ENCODE measurements at places on chromosomes 1 and 21.

GRCh38 chr1:41532206-41532975, 47.9 kb upstream of the EDN2 start:
- DNase-seq, result no peak

GRCh38 chr1:115794976-115795639, 26.6 kb upstream of the CASQ2 start:
- DNase-seq, result no peak

GRCh38 chr1:70358921-70359564, 4.5 kb upstream of the ANKRD13C start:
- DNase-seq, result no peak

GRCh38 chr1:94006604-94007003, 97.4 kb upstream of the GCLM start:
- no peak for DNase-seq

GRCh38 chr1:85992791-85993190, 163.8 kb downstream of the COL24A1 start:
- DNase-seq, result no peak

GRCh38 chr1:17723684-17724083, 31.4 kb upstream of the ACTL8 start:
- DNase-seq, result no peak

DNA sequence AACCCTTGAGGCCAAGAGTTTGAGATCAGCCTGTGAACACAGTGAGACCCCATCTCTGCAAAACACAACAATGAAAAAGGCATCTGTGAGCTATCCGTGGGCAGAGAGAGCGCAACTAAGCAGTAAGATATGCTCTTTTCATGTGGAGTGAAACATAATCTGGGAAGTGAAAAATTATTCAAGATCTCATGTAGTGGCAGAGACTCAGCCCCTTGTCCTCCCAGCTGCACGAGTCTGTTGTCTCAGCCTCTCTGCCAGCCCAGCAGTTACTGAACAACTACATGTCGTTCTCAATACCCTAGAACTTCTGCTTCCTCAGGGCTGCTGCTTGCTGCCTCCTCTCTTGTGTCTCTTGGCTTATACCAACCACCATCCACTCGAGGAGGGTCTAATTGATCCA, 61.3 kb upstream of the WDR26 start:
- DNase-seq, result no peak

DNA sequence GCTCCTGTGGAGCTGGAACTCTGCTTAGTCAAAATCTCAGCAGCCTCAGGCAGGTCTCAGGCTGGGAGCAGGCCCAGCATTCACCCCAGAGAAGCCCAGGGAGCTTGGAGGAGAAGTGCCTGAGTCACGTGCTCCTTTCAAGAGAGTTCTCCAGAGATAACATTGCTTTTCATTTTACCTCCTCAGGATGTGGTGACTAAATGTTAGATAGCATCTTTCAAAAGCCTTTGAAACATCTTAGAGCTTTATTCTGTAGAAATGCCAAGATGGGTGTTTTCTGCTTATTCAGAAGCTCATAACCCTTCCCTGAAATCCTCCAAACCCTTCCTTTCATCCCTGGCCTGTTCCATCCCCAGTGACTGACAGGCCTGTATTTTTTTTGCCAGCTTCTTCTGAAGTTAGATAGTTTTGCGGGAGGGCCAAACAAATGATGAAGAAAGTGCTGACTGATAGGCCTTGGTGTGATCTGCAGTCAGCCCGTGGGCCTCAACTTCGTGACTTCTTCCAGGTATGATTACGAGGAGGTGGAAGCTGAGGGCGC, 58.0 kb downstream of the PGM1 start:
- no peak for DNase-seq

DNA sequence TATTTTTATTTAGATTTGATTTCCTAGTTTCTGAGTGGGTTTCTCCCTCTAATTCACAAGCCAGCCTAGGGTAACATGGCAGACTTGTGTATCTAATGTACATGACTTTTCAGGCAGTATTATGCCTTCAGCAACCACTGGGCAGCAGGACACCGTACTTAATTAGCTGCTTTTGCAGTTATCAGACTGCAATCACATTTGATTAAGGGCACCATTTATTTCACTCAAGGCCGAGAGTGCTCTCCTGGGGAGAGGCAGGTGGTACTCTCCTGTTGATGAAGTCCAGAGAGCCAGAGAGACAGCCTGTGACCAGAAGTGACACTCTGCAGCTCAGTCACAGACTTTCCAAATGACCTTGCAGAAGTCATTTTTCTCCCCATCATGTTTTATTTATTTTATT, 18.7 kb downstream of the CYYR1 start:
- DNase-seq, result no peak

DNA sequence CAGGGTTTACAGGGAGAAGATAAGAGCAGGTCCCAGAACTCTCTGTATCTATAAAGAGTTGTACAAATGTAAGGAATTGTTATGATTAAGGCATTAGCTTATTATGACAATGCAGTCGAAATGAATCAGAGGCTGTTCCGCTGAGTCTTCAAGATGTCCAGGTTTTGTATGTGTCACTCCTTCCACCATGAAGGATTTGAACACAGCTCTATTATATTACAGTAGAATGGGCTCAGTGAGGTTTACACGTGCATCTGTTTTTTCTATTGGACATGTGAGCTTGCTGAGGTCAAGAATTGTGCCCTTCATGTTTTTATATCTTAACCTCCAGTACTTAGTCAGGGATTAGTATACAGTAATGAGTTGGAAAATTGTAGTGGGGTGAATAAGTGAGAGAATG, 86.3 kb downstream of the MPZL1 start:
- DNase-seq, result no peak

DNA sequence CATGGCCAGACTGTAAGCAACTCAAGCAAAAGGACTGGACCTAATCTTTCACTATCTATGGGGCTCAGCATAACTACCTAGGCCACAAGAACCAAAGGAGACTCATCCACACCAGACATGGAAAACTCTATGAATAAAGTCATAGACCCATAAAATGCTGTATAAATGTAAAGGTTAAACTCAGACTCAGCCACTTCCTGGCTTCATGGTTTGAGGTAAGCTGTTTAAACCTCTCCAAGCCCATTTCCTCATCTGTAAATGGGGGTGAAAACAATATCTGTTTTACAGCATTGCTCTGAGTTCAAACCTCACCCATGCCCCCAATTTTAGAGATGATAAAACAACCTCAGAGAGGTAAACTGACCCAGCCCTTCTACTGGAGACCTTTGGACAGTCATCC, 4.0 kb upstream of the SMIM12 start:
- no peak for DNase-seq

GRCh38 chr1:1359308-1359663, 931 bp upstream of the MXRA8 start:
- DNase-seq, result no peak

GRCh38 chr1:62686822-62687221, 1.4 kb downstream of the DOCK7 start:
- DNase-seq, result no peak

GRCh38 chr1:203818399-203818798, 23.0 kb downstream of the ZBED6 start:
- no peak for DNase-seq

DNA sequence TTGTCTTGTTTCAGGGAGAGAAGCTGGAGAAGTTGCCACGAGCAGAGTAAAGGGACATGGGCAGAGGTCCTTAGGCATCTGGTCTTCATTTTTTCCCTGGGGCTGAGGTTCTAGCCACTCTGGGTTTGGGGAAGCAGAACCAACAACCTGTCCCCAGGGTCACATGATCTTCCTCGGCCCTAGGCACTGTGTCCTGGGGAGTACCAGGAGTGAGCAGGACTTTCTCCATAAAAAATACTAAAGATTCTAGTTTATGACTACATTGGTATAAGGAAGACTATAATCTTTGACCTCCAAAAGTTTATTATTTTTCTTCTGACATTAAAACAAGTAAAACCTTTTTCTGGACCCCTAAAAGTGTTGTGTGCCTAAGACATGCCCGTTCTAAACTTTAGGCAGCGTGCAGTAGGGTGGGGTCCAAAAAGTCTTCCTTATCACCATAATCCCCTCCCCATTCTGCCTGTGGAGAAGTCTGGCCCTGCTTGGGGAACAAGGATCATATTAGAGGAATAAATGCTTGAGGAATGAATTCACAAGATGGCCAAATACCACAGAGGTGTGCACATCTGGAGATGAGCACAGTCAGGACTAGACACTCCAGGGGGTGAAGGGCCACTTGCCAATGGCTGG, 19.3 kb upstream of the IGSF3 start:
- DNase-seq, result no peak

- DNase-seq, result no peak
These were observed 60.4 kb downstream of the RAP1GAP start for GRCh38 chr1:21608798-21609197.

- no peak for DNase-seq
These were observed 137.7 kb downstream of the RUNX1 start for GRCh38 chr21:34911360-34911759.

DNA sequence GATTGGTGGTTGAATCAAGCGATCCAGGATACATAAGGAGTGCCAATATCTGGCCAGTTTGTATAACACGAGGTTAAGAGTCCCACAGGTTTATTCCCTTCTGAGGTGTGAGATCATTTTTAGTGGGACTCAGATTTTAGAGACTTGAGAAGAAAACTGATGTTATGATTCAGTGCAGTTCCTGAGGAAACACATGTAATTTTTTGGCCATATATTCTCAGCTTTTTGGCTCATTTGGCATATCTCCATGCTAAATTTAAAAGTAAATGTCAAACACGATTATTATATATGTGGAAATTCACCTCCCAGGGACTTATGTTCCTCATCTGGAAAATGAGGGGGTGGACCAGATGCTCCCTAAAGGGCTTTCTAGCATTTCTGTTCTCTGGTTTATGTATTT, 39.2 kb upstream of the SERBP1 start:
- DNase-seq, result no peak
